Spleen (tissue), 13 donors: ENCODE measurements at places on chromosomes 4 and X.

- no peak for DNase-seq
These were observed 162.2 kb upstream of the NDST4 start for GRCh38 chr4:115275615-115276014.

DNA sequence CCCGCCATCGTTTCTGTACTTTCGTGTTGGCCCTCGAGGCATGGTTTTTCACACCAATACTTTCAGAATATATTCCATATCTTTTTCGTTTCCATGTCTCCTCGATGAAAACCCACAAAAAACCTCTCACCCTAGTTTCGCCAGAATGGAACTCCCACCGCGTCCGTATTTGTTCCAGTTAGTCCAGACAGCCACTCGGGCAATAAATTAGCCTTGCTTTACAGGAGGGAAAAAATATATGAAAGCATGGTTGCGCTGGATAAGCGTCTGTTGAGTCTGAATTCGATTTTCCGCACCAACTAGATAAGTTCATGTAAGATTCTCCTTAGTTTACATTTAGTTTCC lies 550 bp upstream of the CHM start:
- no peak for DNase-seq

DNA sequence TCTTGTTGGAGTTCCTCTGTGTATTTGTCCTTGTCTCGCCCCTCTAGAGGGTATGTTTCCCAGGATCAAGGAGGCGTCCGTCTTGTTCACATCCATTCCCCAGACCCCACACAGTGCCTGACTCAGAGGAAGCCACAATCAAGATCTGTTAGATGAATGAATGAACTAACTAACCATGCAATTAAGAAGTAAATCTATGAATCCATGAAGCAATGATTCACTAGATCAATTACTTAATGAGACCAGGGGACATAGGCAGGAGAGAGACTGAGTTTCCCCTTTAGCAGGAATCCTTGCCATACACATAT lies 11.9 kb downstream of the BLOC1S4 start:
- no peak for DNase-seq

- no peak for DNase-seq
These were observed 16.1 kb upstream of the CRMP1 start for GRCh38 chr4:5908876-5909427.

DNA sequence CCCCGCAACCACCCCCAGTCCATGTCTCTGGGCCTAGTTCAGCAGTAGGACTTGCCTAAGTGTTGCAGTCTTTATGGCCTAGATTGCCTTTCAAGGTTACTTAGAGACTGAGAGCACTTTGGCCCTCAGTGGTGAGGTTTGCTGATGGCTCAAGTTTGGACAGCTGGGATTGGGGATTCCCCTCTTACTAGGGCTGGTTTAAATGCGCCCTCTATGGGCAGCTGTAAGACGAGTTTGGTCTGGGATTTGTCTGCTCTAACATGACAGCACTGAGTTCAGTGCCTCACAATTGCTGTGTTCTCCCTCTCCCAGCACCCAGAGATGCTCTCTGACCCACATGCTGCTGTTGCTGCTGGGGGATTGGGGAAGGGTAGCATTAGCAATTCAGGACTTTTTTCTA lies 23.1 kb downstream of the DACH2 start:
- no peak for DNase-seq

DNA sequence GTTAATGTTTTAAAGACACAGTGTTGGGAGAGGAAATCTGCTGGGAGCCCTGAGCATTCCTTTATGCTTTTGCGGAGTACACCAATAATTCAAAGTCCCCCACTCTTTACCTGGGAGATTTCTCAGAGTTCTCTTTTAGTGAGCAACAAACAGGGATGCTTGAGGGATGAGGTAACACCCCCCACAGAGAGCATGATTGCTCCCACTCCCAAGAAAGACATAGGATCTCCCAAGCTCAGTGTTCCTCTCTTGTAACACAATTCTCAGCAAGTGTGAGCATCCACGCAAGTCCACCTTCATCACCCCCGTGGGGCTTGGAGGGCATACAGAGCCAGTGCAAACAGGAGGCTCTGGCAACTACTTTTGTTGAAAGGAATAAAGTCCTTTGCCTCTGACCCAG lies 36.1 kb downstream of the GSPT2 start:
- DNase-seq = no peak

DNA sequence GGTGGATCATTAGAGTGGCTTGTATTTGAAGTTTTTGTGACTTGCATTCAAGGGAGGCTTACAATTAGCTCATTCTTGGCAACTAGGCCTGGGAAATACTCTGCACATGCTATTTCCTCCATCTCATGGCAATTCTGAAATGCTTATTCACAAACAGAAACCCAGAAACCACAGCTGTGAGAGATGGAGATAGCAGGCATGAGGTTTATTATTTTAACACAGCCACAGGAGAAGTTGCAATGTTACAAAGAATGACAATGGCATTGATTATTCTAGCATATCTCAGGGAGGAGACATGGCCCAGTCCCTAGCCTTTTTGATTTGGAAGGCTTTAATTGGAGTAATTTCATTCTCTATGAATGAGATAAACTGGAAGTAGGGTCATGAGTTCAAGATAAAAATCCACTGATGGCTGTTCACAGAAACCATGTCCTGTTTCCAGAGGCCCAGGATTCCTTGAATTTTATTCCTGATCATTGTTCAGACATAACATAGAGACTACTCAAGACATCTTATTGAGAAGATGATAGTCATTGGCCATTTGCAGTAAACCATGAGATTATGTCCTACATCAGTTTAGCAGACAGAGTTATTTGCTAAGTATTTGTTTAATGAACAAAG lies 123.9 kb downstream of the MID1 start:
- DNase-seq = no peak

DNA sequence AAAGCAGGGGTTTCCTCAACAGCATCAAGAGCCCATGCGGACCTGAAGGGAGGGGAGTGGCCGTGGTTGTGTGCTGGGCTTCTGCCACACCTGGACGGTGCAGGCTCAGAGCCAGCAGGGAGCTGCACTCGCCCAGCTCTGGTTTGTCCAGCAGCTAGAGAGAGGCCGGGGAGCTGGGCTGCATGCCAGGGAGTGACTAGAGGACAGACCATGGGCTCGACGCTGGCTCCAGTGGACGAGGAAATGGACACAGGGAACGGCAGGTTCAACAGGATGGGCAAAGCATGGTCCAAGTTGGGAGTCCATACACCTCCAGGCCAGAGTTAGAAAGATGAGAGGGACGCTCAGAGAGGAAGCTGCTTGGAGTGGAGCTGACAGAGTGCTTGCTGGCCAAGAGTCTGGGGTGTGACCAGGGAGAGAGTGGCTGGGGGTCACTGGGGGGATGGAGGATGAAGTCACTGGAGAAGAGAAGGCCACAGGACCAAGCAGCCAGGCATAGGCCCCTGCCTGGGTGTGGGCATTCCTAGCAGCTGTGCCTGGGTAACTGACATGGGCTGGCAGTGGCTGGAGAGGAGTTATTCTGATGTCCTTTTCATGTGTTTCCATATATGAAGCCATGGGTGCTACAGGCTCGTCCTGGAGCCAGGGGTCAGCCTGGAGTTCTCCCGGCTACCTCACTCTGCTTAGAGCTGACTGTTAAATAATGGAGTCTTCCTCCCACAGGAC lies 42.8 kb downstream of the HTT-AS start:
- DNase-seq = no peak

DNA sequence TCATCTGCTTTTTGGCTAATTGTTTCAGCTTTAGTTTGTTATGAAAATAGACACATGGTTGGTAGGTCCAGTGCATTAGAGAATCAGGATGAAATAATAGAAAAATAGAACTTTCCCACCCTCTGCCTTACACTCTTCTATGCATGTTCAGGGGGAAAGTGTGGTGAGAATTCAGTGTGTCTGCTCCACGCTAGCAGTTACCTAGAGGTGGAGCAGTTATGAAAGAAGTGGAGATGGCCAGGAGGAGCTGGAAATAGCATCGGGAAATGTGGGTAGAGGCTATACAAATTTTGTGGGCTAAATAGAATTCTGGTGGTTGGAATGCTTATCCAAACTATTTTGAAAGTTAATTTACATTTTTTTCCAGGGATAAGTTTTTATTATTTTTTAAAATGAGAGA lies 91.4 kb upstream of the MAD2L1 start:
- no peak for DNase-seq

GRCh38 chr4:44038811-44039210 lies 409.8 kb downstream of the KCTD8 start:
- no peak for DNase-seq

- no peak for DNase-seq
These were observed 6.3 kb downstream of the SSR4 start for GRCh38 chrX:153800746-153801145.

GRCh38 chr4:160537681-160538080 lies 1434.8 kb downstream of the RAPGEF2 start:
- DNase-seq = no peak

GRCh38 chrX:125846271-125846670 lies 319.8 kb downstream of the DCAF12L2 start:
- DNase-seq = no peak

DNA sequence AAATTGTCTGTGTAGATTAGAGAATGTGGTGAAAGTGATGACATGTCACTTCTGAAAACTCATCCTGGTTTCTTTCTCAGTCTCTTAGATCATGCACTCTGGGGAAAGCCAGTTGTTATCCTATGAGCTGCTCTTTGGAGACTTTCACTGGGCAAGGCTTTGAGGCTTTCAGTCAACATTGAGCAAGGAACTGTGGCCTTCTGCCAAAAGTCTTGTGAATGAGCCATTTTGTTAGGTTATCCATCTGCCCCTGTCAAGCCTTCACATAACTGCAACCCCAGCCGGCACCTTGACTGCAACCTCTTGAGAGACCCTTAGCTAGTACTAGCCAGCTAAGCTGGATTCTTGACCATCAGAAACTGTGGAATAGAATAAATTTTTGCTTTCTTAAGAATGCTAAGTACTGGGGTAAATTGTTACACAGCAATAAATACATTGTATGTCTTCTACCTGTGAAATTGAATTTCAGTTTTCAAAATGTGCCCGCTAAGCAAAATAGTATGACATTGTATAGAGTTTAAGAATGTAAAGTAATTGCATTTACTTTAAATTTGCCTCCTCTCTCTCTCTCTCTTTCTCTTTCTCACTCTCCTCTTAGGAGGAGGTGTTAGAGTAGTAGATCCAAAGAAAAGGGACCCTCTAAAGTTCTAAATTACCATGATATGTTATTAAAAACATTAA lies 1273.0 kb downstream of the RAPGEF2 start:
- DNase-seq = no peak

GRCh38 chrX:72002875-72003274 lies 92.2 kb downstream of the NHSL2 start:
- DNase-seq = no peak

DNA sequence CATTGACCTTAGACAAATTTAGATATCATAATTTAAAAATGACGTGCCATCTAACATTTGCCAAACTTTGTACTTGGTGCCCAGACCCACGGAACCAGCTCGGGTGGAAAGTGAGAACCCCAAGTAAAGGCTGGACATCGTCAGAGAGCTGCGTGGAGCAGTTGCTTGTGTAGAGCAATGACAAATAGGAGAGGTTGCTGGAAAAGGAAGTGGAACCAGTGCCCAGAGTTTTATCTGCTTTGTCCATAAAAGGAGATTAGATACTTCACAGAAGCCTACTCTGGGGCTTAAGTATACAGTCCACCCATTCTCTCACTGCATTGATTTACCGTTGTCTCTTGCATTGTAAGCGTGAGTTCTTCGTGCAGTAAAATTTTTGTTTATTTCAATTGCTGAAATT lies 5.4 kb upstream of the TBC1D1 start:
- DNase-seq = no peak

GRCh38 chrX:71515038-71515396 lies 17.9 kb upstream of the OGT start:
- no peak for DNase-seq

GRCh38 chr4:27189683-27190082 lies 329.0 kb downstream of the STIM2 start:
- DNase-seq = no peak
